ENCODE measurements at places on chromosomes 16 and 17.

GRCh38 chr16:31706318-31706717, 167.3 kb upstream of the ZNF267 start:
- no peak for DNase-seq

GRCh38 chr16:69113216-69113615, 7.8 kb downstream of the HAS3 start:
- DNase-seq, result no peak

GRCh38 chr16:57915811-57916488, 55.0 kb downstream of the CNGB1 start:
- DNase-seq, result no peak

DNA sequence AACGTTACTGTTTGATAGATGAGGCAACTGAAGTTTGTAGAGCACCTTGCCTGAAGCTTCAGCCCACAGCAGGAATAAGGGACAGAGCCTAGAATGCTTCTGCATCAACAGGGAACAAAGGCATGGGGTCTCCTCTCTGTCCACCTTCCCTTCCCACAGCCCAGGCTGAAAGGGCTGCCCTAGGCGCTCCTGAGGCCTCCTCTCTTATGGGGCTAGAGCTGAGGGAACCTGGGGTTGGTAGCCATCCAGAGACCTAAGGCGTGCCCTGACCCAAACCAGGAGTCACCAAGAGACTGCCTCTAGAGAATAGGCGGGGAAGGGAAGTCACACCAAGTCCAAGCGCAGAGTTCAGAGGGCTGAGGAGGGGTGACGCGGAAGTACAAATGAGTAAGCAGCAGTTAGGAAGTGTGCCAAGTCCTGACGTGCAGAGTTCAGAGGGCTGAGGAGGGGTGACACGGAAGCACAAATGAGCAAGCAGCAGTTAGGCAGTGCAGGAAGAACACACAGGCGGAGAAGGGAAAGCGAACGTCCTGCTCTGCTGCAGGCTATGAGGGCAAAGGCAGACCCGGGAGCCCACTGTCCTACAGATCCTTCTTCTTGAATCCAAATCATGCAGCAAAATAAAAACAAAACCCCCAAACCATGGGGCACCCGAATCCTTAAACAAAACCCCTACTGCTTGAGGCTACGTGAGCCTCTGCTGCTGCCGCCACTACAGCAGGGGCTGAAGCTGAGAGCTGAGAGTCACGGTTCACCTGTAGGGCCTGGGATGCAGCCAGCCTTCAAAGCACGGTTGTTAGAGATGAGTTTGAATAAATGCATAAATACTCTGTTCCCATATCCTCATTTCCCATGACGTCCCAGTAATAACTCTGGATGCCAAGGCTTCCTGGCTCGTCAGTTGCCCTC, 2.7 kb upstream of the SPG7 start:
- no peak for DNase-seq

- no peak for DNase-seq
These were observed 4.8 kb downstream of the MYO18A start for GRCh38 chr17:29175349-29175748.

DNA sequence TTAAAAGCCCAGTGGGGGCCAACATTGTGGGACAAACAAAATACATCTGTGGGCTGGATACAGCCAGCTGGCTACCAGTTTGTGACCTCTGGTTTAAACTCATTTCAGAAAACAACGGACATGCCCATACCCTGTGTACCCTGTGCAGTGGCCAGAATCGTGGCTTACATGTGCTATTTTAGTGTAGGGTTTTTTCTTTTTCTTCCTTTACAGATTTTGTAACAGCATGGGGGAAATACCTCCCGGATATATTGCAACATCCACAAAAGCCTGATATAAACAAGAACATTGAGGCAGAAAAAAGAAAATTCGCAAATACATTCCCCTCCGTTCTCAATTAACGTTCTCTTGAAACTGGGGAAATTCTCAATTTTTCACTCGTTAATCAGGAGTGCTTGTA, 7.3 kb downstream of the HS3ST4 start:
- no peak for DNase-seq

- DNase-seq, result no peak
These were observed 22.5 kb downstream of the KCTD19 start for GRCh38 chr16:67304020-67304419.

DNA sequence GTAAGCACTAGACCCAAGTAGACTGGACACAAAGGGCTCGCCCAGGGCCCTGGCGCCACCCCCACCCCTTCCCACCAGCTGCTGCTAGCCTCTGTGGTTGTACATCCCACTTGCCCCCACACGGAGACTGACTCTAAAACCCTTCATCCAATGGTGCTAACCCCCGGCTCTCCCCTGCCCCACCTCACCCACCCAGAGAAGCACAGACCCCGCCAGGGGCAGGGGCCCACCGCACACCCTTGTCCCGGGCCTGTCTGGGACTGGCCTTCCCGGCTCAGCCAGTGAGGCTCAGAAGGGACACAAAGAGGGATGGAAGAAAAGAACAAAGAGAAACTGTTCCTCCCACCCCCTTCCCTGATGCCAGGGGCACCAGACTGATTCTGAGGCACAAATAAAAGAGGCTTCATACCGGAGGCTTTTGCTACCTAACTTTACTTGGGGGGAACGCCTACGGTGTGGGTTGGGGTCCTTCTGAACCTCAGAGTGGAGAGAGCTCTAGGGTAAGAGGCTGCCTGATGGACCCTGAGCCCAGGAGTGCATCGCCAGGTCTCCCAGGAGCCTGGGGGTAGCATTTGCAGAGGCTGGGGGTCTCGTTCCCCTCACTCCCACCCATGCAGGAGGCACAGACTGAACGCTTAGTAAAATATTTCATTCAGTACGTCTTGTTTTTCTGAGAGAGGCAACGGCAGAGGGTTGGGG, 8.2 kb downstream of the CORO6 start:
- DNase-seq, result no peak

DNA sequence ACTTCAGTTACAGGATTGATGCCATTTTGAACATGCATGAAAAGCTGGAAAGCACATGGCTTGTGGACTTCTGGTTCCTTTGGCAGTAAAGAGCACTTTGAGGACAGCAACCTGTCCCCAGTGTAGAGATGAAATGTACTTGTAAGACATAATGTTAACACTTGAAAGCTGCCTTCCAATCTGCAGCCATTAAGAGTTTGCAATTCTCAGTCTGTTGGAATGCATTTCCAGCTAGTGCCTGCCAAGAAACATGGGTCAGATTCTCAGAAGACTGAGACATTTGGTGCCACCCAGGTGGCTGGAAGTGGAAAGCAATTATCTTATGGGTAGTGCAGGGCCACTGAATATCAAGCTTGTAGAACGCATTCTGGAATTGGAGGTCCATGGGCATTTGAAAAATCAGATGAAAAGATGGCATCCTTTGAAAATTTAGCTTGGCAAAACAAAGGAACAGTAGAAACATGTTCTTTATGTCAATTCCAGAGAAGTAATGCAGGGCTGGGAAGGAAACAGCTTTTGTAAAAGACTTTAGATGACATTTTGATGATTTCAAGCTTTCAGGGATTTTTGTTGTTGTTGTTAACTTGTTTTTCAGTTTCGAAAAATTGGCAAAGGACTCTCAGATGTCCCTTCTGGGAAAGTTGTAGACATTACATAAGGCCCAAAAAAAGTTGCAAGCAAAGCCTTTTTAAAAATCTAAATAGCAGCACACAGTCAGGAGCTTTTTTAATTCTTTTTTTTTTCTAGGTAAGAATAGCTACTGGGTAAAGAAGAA, 147.0 kb downstream of the ABCA8 start:
- no peak for DNase-seq

DNA sequence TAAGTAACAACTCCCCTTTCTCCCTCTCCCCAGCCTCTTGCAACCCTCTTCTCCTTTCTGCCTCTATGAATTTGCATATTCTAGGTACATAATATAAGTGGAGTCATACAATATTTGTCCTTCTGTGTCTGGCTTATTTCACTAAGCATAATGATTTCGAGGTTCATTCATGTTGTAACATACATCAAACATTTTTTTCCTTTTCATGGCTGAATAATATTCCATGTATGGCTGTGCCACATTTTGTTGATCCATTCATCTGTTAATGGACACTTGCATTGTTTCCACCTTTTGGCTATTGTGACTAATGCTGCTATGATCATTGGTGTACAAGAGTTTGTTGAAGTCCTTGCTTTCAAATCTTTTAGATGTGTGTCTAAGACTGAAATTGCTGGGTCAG, 17.6 kb upstream of the FA2H start:
- DNase-seq, result no peak

GRCh38 chr16:84774810-84775209, 45.0 kb upstream of the CRISPLD2 start:
- DNase-seq, result no peak

DNA sequence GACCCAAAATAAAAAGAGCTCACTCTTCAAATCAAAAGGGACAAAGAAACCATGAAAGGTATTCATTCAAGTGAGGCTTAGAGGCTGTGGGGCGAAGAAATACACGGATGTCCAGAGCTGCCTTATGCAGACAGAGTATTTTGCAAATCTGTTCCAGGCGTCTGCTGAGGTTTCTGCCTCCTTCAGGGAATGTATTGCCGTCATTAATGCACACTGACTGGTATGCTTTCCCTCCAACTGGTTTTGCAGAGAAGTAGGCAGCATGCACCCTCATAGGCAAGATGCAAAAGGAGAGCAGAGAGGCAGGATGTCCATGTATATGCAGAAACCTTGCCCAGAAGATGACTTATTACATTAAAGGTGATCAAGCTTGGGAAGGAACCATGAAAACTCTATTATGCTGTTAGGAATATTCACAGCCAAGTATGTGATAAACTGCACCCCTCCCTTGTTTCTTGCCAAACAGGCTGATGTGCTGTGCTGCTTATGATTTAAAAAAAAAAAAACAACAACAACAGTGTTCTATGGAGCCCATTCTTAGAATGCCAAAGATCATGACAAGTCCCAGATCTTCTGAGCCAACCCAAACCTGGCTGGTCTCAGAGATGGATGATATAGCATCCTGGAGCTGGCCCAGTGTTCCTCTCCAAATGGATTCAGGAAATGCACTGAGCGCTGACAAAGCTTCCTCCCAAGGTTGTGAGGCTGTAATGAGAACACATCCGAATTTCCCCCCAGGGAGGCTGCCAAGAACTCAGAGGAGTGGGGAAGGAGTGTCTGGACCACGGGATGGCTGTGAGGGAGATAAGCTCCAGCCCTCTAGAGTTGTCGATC, 77.6 kb upstream of the HLF start:
- DNase-seq, result no peak

GRCh38 chr17:6456914-6457687, 12.8 kb downstream of the PIMREG start:
- DNase-seq, result no peak

- DNase-seq, result no peak
These were observed 207.1 kb upstream of the ASIC2 start for GRCh38 chr17:33500151-33500550.

DNA sequence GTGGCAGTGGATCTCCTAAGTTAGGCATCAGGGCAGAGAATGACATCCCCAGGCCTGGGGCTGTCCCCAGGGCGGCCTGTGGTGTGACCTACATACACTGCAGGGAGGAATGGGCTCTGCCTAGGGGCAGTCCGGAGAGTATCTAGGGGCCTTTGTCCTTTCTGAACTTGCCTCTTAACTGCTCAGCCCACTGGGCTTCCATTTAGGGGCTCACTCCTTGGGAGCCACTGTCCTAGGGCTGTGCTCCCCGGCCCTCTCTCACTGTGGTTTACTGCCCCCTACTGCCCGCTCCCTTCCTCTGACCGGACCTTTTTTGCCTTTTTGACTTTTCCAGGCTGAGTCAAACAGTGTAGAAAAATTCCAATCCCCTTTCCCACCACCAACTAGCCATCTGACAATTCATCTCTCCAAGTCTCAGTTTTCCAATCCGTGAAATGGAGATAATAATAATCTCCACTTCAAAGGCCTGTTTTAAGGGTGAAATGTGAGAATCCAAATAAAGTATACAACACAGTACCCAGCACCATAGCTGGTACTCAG, 66.8 kb downstream of the DNAH3 start:
- peak; percentile 9 for DNase-seq

GRCh38 chr16:58365623-58366022, 26.6 kb upstream of the GINS3 start:
- no peak for DNase-seq

DNA sequence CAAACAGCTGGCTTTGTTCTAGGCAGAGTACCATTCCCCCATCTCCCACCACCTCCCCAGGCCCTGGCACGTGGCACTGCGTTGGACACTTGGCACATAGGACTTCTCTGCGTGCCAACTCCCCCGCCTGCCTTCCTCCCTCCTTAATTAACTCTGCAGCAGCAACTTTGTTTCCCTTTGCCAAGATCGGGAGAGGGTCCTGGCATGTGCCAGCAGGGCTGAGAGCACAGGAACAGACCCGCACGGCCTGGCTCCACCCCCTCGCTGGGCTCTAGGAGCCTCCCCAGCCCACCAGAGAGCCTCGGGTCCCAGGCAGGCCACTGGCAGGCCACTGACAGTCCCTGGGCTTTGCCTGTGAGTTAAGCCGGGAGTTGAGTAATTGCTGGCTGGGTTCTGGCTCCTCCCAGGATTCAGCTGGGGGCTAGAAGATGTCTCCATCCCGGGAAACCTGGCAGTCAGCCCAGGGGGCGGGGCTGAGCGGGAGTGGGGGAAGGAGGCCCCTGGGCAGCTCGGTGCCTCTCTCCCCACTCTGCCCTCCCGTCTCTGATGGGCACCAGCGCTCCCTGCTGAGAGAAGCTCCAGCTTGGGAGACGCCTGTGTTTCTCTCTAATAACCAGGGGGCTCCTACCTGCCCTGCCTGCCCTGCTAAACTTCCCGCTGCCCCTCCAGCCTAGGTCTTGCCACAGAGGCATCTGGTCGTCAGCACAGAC, 224.0 kb upstream of the TNRC6C start:
- peak; percentile 90 for DNase-seq

GRCh38 chr16:85798901-85799496, 345 bp downstream of the EMC8 start:
- DNase-seq, result no peak

DNA sequence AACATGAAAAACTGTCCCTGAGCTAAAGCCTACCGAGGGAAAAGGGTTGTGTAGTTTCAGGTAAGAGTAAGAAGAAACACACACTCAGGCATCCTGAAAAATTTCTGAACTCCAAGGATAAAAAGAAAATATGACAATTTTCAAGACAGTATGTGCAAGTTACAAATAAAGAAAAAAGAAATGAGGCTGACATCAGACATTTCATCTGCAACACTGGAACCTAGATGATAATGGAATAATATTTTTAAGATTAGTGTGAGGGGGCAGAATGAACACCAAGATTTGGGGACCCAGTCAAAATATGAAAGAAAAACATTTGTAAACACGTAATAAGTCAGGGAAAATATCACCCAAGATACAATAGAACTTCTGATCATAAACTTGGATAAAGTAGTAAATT, 135.9 kb upstream of the PSMD7 start:
- no peak for DNase-seq

DNA sequence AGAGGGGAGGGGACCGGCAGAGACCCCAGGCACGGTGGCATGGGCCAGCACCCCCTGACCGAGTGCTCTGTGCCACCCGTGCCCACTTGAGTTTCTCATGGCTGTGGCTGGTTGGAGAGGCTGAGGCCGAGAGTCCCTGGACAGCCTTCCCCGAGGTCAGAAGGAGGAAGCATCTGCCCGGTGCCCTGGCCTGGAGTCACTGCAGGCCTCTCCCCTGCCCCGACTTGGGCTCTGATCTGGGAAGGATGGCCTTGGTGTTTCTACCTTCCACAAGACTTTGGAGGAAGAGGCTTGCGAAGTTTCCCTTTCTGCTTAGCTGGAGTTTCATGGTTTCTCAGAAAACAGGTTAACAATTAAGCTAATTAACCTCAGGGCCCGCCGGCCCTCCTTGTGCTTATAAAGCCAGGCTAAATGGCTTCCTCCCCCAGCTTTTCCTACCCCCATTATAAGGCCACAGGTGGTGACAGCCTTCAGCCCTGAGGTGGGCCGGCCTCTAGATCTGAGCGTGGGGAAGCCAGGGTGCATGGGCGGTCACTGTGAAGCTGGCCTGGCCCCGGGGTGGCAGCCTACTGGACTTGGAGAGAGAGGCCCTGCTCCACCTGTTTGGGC, 17.3 kb downstream of the LLGL2 start:
- no peak for DNase-seq

Measured in NCI-H1694 (cell line).